ENCODE measurements at places on chromosomes 7 and 10.
A peak's percentile ranks its signal among the peaks of the same experiment; 100 is the strongest.

DNA sequence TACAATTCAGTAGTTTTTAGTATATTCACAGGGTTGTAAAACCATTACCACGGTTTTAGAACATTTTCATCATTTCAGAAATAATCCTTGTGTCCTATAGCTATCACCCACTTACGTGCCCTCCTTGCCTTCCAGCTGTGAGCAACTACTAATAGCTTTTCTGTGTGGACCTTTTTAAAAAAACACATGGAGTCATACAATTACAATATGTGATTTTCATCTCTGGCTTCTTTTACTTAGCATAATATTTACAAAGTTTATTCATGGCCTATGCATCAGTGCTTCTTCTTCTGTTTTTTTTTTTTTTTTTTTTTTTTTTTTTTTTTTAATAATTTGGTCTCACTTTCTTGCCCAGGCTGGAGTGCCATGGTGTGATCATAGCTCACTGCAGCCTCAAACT is 76.1 kb downstream of the CDK14 start:
- no peak for DNase-seq

- no peak for DNase-seq
Observed at GRCh38 chr10:21314906-21315644, 210.4 kb downstream of the SKIDA1 start.

DNA sequence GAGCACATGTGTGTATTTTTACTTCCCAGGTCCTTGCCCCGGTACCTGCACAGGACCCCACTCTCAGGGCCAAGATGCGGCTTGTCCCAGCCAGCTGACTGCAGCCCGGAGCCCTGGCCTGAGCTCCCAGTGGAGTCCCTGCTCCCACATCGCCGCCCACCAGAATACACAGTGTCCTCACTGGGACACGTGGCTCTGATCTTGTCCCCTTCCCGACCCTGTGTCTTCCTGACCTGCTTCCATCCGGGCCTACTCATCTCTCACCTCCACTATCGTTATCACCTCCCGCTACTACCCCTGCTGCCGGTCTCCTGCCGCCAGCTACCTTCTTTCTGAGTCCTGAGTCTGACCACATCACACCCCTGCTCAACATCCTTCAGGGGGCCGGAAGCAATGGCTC is 146.3 kb upstream of the CHST15 start:
- DNase-seq = no peak

GRCh38 chr7:121046893-121047468 is 58.5 kb downstream of the CPED1 start:
- no peak for DNase-seq

DNA sequence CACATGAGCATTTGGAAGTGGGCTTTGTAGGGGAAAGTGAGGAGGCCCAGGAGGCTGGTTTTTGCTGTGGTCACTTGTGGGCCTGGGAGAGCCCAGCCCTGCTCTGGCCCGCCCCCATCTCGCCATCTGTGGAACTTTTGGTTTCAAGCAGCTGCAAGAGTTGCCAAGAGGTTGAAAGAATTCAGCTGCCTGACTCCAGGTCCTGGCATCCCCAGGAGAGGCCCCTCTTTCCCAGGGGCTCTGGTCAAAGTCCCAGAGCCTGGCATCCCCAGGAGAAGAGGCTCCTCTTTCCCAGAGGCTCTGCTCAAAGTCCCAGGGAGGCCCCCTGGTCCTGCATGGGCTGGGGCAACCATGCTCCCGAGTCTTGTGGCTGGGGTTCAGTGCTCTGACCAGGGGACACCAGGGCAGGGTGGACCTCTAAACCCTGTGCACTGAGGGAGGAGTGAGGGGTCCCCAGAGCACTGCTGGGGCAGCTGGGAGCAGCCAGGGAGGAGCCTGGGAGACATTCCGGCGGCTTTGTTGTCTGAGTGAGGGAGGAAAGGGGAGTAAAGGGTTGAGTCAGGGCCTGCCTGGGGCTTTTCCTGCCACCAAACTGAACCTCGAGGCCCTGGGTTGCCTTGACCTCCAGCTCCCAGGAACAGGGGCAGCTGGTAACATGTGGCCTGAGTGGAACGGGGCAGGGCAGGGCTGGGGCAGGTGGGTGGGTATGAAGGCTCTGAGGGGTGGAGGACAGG is 27.7 kb upstream of the CSGALNACT2 start:
- no peak for DNase-seq

- DNase-seq = no peak
Observed at GRCh38 chr7:77310982-77311381, 105.2 kb downstream of the GSAP start.

GRCh38 chr10:51188008-51188407 is 113.7 kb downstream of the PRKG1 start:
- no peak for DNase-seq

GRCh38 chr10:129799942-129800341 is 164.1 kb downstream of the EBF3 start:
- no peak for DNase-seq

DNA sequence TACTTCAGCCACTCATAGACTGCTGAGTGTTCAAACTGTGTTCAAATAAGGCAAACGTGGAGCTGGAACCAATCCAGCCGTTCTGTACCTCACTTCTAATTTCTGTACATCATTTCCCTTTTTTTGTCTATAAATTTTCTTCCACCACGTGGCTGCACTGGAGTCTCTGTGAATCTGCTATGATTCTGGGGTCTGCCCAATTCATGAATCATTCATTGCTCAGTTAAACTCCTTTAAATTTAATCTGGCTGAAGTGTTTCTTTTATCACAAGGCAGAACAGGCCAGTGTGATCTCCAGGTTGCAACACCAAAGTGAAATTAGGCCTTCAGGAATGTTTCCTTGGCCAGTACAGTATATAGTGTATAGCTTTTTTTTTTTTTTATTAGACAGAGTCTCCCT is 53.5 kb downstream of the DNAJC12 start:
- DNase-seq = no peak

DNA sequence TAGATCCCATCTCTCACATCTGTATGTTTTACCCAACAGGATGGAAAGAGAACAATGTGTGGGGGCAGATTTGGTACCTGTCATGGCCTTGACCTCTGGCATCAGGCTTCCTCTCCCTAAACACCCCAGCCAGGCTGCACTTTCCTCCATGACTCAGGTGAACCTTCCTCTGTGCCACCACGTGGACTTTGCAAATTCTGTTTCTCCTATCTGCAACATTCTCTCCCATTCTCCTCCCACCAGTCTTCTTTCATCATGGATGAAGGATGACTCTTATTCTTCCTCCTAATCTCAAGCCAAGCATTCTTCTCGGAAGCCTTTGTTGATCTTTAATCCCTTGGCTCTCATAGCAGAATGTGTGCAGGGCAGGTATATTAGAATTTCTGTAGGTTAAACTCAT is 355.4 kb downstream of the KCNMA1 start:
- no peak for DNase-seq

DNA sequence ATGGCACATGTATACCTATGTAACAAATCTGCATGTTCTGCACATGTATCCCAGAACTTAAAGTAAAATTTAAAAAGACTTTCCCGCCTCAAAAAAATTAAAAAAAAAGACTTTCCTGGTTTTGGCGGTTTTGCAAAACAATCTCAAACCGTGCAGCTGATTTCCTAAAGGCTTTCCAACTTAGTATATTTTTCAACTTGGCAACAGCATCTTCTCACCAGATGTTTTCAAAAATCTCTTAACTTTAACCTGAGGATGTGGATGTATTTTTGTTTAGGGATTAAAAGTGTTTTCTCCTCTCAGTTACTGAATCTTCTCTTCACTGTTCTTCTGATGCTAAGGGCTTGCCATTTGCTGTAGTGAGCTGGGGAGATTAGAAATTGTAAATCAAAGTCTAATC is 96.5 kb upstream of the PLPP4 start:
- no peak for DNase-seq

- DNase-seq = no peak
Observed at GRCh38 chr10:53702489-53702888, 929.9 kb upstream of the MBL2 start.

- DNase-seq = no peak
Observed at GRCh38 chr7:157347217-157347904, 10.6 kb downstream of the DNAJB6 start.

GRCh38 chr7:118586248-118586647 is 361.7 kb downstream of the ANKRD7 start:
- no peak for DNase-seq

- DNase-seq = no peak
Observed at GRCh38 chr10:128642023-128642422, 515.8 kb upstream of the MKI67 start.

GRCh38 chr7:153407291-153408046 is 644.7 kb upstream of the DPP6 start:
- no peak for DNase-seq

DNA sequence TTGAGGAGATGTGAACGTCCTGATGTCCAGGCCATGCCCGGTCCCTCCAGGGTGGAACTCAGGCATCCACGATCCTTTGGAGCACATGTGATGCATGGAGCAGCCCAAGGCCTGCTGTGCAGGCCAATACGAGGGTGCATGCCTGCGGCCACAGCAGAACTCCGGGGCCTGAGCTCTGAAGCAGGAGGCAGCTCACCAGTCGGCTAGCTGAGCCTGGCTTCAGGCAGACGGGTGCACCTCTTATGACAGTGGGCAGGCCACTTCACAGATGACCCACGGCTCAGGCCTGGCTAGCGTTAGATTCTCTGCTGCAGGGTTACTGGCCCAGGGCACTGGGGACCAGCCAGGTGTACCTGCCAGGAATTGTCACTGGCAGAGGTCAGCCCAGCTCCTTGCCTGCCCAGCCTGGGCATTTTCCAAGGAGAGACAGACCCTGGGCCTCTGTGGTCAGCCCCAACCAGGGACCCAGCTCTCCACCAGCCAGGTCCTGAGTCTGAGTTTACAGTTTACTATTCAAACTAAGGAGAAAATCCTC is 29.6 kb upstream of the INPP5A start:
- DNase-seq = no peak

DNA sequence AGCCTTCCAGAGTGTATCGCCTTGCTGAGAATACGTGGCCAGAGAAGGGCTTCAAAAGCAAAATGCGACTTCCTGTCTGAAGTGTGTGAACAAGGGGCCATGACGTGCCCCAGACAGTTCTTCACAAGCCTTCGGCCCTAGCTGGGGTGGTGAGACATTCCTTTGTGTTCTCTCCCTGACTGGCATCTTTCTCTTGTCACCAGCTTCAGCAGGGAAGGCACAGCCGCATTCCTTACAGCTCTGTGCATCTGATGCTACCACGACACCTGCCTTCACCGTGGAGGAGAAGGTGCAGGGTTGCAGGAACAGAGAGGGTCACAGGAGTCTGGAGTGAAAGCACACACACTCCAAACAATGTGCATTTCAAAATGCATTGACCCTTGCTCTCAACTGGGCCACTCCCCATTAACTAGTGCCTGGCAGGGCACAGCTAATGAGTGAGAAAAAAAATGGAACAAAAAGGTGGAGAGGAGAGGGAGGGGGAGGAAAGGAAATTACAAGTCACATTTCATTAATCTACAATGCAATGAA is 93.4 kb downstream of the GPR26 start:
- no peak for DNase-seq

- DNase-seq = no peak
Observed at GRCh38 chr7:39741942-39742623, 118.7 kb downstream of the RALA start.

GRCh38 chr7:129492391-129492790 is 9.9 kb upstream of the SMKR1 start:
- DNase-seq = no peak

DNA sequence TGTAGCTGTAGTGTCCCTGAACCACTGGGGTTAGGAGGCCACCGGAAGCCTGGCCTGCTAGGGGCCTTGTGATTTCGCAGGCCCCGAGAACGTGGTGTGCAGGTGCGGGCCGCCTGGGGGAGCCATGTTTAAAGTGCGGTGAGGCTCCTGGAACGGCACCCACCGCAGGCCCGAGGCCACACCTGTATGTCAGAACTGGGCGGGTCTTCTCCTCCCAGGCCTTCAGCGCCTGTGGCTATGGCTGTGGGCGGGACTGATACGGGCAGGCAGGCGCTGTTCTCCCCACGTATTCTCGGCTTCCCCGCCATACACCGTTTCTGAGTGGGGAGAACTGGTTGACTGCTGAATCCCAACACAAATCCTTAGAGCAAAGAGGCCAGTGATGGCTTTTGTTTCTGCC is 74.8 kb downstream of the DNAJB6 start:
- peak; percentile 12 for DNase-seq

GRCh38 chr7:36208426-36208825 is 55.4 kb downstream of the EEPD1 start:
- no peak for DNase-seq

GRCh38 chr7:24728503-24729364 is 28.5 kb downstream of the GSDME start:
- DNase-seq = no peak

DNA sequence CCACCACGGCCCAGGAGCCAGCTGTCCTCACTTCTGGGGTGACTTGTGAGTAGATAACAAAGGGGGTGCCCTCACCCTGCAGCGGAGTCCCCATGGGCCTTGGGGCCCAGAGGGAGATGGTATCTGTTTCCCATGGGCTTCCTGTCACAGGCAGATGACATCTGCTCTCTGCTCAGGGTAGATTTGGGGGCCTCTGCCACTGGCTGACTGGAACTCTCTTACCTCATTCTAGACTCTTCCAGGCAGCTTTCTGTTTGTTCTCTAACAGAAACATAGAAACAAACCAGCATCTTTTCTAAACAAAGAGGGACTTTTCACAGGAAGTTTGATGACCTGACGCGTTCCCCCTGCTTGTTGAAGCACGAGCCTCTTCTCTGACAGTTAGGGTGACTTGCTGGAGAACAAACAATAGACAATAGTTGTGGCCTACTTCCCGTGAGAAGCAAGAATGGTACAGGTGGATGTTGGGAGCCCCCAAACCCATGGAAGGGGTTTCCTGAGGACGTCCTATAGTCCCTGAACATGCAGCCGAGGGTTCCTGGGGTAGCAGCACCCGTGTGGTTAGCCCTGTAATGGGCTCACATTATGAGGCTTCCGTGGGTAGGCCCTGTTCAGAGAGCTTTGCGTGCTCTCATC is 61.6 kb downstream of the GRK5 start:
- peak; percentile 27 for DNase-seq
